OCI-LY7 (cell line): ENCODE measurements at places on chromosomes 3 and 15. TPM values are rescaled to one million over a fixed set of nuclear protein-coding genes. Genes with fewer than 3 reads are reported as not detected.

The BTBD1 gene
- total RNA-seq = 90.2 and 92.6 TPM in 2 replicates

The CA12 gene
- total RNA-seq = not detected in 2 replicates

The TIGIT gene
- 0.72 and 2.3 TPM in 2 replicates for total RNA-seq

The CATSPER2 gene
- 13.9 and 17.0 TPM in 2 replicates for total RNA-seq

- no peak for DNase-seq
Measured at GRCh38 chr3:99708207-99708745, 69.9 kb downstream of the COL8A1 start.

DNA sequence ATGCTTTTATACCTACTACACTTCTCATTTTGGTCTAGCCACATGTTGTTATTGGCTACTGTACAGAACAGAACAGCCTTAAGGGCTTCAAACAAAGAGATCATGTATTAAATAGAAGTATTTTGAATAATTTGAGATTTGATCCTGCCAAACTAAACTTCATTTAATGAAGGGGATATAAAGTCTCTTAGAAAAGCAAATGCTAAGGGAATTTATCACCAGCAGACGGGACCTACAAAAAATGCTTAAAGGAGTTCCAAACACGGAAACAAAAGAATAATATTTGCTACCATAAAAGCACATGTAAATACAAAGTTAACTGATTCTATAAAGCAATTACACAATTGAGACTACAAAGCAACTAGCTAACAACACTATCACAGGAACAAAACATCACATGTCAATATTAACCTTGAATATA is 23.6 kb upstream of the FMN1 start:
- no peak for DNase-seq

DNA sequence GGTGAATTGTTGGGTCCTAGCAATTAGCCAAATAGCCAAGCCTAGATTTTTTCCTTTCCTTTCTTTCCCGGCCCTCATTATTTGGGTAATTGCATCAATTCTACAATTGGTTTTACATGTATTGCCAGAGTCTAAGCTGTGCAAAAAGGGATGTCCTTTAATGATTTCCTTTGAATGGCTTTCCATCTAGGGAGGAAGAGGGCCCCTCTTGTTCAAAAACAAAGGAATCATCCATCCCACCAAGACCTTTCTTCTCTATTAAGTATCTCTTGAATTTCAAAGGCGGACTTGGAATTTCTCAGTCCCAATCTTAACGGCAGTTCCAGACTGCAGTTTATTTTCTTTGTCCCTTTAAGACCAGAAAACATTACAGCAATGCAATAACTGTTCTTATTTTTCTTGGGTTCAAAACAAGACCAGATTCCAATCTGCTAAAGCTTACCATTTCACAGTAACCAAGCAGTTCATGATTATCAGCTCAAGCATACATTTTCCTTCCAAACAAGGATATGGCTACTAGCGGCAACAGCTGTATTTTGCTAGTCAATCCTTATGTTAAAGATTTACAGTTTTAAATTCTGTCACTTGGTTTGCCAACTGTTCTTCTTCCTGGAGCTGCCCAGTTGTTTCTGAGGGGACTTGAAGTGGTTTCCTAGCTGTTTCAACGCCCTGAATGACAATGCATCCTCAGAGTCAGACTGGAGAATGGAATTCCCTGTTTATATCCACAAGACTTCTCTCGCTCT is 91.4 kb upstream of the LRIG1 start:
- no peak for DNase-seq
